Tibial nerve (tissue), 4 donors: ENCODE measurements at places on chromosomes 11 and 22. TPM values are rescaled to one million over a fixed set of nuclear protein-coding genes. Genes with fewer than 3 reads are reported as not detected.
A peak's percentile ranks its signal among the peaks of the same experiment; 100 is the strongest.

DNA sequence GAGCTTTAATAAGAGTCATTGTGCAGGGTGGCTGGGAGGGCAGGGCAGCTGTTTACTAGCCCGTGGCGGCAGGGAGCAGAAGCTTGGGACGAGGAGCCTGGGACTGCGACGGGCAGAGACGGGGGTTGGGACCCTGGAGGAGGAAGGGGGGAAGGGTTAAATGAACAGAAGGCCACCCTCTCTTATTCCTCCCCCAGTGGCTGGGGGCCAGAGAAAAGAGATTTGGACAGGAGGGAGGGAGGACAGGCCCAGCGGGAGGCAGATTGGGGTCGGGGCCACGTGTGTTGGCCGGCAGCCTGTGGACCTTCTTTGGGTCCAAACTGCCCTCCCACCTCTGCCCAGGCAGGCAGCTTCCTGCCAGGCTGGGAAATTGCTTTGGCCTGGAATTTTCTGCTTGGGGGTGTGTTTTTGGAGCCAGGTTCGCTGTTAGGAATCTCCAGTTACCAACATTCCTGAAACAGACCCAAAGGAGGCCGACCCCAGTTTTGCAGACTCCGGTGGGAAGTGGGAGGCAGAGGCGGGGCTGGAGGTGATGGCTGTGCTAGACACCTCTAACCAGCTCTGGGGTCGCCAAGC is 50.2 kb downstream of the APOL3 start:
- DNase-seq, result no peak

DNA sequence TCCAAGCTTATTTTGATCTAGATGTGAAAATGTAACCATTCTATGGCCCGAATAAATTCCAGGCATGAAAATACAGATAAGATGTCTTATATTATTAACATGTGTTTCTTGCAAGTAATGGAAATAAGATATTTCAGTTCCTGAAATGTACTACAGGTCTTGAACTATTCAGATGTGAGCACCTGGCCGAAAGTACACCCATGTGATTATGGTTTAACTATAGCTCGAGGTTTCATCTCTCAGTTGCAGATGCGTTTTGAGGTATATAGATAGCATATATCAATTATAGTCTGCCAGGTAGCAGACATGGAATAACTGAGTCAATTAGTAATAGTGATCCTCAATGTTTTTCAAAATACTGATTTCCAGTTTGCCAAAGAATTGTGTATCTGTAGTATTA is 68.3 kb downstream of the DDIAS start:
- DNase-seq, result no peak

DNA sequence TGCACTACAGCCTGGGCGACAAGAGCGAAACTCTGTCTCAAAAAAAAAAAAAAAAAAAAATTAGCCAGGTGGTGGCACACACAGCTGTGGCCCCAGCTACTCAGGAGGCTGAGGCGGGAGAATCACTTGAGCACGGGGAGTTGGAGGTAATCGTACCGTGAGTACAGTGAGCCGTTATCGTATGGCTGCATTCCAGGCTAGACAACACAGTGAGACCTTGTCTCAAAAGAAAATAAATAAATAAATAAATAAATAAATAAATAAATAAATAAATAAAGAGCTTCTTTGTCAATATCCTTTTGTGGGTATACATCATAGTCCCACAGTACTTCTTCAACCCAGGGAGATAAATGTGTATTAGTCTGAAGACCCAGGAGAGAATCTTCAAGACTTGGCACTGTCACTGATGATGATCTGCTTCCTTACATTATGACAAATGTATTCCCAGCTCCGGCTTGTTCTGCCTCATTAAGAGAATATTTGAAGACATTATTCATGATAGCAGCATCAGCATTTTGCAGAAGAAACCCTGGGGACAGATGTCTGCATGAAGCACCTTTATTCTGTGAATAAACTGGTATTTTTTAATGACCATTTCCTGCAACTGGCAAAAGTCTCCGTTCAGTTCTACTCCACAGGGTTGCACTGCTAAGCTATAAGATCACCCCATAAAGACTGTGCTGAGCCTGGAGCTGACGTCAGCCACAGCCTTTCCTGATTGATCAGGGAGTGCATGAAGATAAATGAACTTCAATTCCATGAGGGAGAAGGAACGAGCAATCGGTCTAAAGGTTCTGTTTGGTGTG is 1.6 kb upstream of the ACY3 start:
- no peak for DNase-seq

The CCDC116 gene
- 0.22 TPM for total RNA-seq

The RSF1 gene
- 69.3 TPM for total RNA-seq

The AMPD3 gene
- total RNA-seq, result 1.0 TPM

DNA sequence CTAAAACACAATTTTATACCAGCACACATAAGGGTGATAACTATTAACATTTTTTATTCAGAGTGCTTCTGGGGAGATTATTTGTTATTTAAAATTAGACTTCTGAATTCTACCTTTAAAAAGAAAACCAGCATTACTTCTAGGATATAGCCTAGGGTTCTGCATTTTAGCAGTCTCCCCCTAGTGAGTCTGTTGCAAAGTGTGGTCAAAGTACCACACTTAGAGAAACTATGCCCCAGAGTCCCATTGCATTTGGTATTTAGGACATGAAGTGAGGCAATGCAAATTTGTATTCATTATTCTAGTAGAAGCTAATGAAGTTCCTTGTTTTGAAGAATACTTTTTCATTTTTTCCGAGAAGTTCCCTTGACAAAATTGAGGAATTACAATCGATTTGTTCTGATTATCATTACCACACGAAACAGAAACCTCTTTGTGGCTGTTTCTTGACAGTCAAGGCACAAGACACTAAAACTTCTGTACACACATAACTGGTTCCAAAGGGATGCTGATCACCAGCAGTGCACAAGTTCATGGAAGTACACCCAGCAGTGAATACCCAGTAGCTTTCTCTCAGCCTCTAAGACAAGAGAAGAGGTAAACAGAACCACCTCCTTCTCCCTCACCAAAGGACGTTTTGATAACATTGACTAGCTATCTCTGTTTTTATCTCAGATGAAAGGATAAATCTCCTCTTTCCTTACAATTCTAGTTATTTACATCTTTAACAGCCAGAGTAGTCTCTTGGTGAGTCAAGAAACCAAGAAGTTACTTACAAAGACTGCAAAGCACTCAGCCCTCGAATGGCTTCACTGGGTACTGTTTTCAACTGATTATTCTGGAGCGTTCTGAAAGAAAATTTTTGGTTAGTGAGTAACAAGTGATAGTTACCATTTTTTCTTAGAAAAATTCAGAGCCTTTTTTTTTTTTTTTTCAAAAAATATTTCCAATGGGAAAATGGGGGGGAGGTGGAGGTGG is 27.6 kb upstream of the CCDC34 start:
- DNase-seq, result no peak

- DNase-seq, result no peak
These were observed 30.6 kb downstream of the EXPH5 start for GRCh38 chr11:108562746-108563581.

DNA sequence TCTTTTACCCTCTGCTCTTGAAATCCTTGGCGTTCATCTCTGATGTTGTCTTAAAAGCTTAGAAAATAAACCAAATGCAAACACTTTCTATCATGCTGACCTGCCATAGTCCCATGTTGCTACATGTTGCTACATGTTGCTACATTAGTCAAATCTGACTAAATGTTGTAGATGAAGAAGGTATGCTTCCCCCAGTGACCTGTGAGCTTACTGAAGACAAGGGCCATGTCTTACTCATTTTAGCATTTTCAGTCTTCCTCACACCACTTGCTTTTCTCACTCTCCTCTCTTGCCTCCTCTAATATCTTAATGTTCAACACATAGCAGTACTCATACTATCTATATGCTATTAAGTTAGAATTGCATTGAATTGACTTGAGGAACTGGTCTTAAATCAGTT is 346.4 kb upstream of the MTNR1B start:
- no peak for DNase-seq

The GGTLC2 gene
- not detected for total RNA-seq

DNA sequence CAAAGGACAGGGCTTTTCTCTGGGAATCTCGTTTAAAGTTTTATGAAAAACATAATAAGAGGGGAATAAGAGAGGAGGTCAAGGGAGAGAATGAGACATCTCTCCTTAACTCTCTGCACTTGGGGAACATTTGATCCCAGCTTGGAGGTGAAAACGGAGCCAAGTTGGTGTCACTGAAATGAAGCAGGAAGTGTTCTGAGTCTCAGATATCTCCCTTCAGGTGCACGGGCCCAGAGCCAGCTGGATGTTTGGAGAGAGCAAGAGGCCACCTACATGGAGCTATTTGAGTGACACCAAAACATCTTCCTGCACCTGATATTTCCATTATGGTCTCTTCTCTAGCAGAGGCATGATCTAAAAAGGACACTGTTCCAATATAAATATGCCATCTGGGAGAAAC is 85.7 kb downstream of the BLID start:
- DNase-seq, result no peak

- no peak for DNase-seq
These were observed 28.9 kb upstream of the ISX start for GRCh38 chr22:35037089-35037488.

DNA sequence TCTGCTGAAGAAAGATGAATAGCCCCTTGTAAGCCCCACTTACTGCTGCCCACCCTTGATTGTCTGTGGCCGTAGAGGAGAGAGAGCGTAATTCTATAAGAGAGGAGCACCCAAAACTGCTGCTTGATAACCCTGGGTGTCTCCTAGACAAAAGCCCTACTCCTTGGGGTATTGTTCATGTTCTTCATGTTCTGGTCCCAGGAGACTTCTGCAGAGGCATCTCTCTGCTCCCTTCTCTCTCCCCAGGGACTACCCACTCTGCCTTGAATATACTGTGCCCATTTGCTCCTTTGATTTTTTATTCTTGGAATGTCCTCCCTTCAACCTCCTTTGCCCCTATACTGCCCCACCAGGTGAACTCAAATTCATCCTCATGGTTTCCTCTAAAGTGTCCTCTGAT is 417.8 kb upstream of the CADM1 start:
- no peak for DNase-seq

DNA sequence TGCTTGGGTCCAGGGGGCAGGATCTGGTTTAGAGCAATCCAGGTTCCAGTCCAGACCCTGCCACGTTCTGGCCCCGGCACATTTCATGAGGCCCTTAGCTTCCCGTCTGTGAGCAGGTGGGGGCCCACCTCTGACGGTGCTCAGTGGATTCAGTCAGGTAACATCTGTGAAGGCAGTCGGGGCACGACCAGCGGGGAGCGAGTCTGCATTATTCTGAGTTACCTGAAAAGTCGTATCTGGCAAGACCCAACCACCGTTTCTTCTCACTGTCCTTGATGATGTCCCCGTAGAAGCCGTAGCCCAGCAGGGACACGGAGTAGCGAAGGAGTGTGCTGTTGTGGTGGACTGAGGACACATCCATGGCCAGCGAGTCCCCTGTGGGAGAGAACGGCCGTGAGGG is 39.0 kb downstream of the CERK start:
- no peak for DNase-seq

- DNase-seq, result no peak
These were observed 13.5 kb downstream of the TRIM44 start for GRCh38 chr11:35675901-35676610.

DNA sequence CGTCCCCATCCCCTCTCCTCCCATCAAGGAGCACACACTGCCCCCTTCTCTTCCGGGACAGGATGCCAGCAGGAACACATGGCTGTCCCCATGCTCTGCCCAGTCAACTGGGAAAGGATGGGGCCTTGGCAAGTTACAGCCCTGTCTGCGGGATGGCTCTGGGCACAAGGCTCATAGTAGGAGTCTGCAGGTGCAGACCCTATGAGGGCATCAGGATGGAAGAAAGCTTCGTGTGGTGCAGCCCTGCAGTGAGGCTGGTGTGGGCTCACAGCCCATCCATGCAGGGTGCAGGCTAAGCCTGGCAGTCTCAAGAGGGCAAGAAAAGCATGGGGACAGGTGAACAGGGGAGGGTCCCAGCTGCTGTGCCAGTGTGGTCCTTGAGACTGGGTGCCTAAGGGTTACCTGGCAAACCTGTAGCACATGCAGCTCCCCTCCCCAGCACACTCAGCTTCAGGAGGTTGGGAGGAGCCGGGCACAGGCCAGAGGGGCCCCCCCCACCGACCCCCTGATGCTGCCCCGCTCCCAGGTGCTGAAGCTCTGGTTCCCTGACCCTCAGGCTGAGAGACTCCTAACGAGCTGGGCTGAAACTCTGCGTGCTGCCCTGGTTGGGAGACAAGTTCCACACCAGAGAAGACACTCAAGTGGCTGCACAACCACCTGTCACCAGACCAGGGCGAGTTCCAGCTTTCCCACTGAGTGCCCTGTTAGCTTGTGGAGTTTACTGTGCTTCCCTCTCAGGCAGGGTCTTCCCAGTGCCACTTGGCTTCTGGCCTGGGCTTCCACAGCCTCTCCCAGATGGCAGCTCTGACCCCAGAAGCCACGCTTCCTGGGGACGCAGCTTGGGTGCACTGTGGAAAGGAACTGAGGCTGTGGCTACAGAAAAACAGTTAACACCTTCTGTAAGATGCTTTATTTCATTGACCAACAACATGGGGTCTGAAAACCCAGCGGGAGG is 3.3 kb upstream of the SCARF2 start:
- DNase-seq, result no peak

The IFT27 gene
- total RNA-seq, result 7.4 TPM

The PEX26 gene
- total RNA-seq, result 36.3 TPM

DNA sequence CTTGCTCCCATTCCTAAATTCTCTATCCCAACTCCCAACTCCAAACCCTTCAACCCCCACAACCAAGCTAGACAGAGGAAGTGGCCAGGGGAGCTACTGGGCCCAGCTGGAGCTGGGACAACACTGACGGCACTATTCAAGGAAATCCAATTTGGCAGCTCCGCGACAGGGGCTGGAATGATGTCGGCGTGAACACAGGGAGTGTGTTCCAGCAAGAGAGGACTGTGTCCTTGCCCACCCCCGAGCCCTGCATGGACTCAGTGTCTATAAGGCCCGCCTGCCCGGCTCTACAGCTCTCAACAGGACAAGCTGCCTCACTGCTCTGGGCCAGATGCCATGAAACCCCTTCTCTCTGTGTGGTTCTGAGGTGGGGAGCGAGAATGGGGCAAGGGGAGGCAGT is 11.3 kb downstream of the PCSK7 start:
- peak; percentile 55 for DNase-seq

DNA sequence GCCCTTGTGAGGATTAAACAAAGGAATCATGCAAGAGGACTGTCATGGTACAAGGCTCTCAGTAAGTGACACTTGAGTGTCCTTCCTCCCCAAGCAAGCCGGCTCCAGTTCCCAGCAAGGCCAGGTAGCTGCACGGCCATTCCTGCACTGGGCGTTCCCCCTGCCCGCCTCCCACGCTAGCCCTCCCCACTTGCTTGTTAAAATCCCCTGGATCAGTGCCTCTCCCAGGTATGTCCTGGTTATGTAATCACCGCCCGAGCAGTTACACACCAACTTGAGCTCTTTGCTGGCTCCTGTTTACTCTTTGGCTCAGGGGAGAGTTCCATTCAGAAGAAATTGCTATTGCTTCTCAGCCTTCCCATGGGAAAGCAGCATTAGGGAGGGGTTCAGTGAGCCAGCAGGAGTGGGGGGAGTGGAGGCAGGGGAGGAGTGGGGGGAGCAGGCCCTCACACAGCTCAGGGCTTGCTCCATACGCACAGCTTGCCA is 19.4 kb upstream of the MYEOV start:
- DNase-seq, result no peak
